HuH-7.5 (cell line): ENCODE measurements at places on chromosomes 6 and 20.
A peak's percentile ranks its signal among the peaks of the same experiment; 100 is the strongest.

DNA sequence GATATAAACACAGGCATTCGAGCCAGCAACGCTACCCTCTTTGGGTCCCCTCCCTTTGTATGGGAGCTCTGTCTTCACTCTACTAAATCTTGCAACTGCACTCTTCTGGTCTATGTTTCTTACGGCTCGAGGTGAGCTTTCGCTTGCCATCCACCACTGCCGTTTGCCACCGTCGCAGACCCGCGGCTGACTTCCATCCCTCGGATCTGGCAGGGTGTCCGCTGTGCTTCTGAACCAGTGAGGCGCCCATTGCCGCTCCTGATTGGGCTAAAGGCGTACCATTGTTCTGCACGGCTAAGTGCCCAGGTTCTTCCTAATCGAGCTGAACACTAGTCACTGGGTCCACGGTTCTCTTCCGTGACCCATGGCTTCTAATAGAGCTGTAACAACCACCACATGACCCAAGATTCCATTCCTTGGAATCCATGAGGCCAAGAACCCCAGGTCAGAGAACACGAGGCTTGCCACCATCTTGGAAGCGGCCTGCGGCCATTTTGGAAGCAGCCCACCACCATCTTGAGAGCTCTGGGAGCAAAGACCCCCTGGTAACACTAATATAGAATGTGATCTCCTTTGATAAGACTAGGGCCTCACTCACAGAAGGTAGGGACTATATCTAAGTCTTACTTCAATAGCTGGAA lies 973 bp downstream of the UBD start:
- DNase-seq: no peak

- DNase-seq: no peak
These were observed 26.1 kb upstream of the CD83 start for GRCh38 chr6:14091339-14091978.

DNA sequence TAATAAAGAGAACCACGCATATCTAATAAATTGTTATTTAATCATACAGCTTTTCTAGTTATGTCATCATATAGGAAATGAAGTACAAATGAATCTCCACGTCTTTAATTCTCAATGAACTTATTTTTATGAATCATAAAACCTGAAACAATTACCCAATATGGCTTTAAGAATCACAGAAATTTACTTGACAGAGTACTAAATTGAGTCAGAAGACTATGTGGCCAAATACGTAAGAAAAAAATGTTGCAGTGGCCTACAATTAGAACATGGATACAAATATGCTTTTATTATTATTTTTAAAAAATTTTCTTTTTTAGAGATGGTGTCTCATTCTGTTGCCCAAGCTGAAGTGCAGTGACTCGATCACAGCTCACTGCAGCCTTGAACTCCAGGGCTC lies 584.7 kb upstream of the SLC35B3 start:
- no peak for DNase-seq

- DNase-seq: no peak
These were observed 129.0 kb downstream of the EDN3 start for GRCh38 chr20:59429396-59429795.

DNA sequence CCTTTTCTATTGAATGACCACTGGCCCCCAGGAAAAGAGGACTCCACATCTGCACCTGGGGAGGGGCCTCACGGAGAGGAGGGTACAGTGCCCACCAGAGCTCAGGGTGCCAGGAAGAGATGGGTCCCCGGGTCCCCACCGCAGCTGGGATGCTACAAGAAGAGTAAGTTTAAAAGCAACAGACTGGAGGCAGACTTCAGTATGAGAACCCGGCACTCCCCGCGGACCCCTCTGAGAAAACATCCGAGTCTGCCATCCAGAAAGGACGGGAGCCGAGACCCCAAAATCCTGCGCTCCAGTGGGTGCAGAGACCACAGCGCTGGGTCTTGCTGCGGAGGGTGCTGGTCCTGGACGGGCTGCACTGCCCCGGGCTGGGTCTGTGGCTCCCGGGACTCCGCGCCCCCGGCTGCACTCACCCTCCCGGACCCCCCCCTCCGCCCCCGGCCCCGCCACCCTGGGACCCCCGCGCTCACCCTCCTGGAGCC lies 350 bp downstream of the HELZ2 start:
- no peak for DNase-seq

DNA sequence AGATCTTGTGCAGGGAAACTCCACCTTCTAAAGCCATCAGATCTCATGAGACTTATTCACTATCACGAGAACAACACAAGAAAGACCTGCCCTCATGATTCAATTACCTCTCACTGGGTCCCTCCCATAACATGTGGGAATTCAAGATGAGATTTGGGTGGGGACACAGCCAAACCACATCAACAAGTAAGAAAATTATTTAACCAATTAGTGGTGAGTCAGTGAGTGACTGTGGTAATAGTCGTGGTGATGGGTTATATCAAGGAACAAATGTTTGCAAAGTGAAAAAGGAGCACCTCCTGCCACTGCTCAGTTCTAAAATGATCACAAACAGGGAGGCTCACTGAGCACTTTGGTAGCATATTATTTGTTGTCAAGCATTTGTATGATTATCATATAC lies 20.6 kb downstream of the EPM2A start:
- no peak for DNase-seq

DNA sequence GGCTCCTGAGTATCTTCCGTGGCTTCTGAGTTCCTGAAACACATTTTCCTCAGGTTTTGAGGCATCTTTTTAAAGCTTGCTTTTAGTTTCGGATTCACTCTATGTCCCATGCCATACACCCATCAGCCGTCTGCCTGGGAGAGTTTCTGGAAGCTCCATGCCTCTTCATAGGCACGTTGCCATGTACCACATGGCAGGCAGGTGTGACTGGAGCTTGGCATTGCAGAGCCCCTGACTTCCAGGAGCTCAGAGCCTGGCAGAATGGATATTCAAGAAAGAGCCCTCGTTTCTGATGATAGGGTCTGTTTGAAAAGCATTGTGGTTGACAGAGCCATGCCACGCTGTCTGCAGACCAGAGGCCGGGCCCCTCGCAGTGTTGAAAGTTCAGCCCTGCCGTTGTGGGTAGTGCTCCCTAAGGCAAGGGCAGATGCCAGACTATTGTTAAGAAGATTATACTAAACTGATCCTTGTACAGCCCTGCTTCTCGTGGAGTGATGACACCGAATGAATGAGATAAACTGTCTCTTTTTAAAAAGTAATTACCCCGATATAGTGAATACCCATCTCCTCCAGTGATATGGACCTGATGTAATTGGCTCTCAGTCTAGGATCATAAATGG lies 100.0 kb downstream of the RPP40 start:
- no peak for DNase-seq

GRCh38 chr6:155147958-155148663 lies 115.7 kb upstream of the CLDN20 start:
- DNase-seq: no peak

DNA sequence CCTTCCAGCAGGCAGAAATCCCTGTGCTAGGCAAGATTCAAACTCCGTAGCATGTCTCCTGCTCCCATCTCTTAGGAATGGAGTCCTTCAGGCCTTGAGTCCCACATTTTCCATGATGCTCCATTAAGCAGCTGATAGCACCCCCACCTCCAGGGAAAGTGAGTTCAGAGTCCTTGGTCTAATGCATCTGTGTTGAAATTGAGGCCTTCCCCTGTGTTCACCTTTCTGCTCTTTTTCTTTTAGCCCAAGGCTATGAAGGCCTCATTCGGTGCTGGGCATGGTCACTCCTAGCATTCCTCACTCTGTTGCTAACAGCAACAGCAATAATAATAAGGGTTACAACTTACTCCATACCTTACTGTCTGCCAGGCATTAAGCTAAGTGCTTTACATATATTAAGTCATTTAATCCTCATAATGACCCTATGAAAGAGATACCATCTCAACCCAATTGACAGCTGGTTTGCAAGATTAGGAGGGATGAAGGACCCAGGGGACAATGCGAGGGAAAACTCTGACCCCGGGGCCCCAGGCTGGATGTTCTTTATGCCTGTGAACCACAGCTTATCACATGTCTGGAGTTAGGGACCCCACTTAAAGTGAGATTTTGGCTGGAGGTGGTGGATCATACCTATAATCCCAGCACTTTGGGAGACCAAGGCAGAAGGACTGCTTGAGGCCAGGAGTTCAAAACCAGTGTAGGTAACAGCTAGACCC lies 17.5 kb upstream of the PANK2 start:
- DNase-seq: no peak

- DNase-seq: no peak
These were observed 191.5 kb downstream of the CDH4 start for GRCh38 chr20:61443443-61444126.

DNA sequence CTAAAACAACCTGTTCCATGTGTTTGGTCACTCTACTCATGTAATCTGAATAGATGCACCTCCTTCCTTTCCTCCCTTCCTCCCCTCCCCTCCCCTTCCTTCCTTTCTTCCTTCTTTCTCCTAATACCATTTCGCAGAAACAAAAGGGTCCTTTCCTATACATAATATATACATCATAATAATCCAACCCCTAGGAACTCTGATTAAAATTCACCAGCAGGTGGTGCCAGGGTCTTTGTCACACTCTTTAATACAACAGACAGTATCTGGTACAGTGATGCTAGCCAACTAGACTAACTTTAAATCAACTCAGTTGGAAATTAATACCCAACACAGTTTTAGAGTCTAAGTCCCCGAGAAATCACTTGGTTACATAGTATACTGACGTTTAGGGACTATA lies 181.2 kb upstream of the SHLD1 start:
- peak; percentile 16 for DNase-seq

GRCh38 chr20:21181028-21181427 lies 55.1 kb downstream of the KIZ start:
- DNase-seq: no peak

- DNase-seq: no peak
These were observed 146.4 kb upstream of the GGTLC1 start for GRCh38 chr20:24134930-24135329.

DNA sequence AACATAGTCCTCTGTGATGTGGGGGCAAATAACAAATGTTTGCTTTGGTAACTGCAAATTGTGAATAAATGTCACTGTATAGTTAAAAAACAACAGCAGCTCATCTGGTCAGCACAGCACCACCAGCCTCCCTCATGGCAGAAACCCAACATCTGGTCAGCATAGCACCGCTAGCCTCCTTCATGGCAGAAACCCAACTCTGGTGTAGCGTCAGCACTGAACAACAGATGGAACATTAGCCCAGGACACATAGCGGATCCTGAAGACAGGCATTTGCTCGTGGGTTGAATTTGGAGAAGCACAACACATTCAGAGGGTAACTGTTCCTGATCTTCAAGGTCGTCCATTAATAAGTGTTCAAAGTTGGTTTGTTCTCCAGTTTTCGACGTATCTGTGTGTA lies 265.9 kb downstream of the DLL1 start:
- no peak for DNase-seq

DNA sequence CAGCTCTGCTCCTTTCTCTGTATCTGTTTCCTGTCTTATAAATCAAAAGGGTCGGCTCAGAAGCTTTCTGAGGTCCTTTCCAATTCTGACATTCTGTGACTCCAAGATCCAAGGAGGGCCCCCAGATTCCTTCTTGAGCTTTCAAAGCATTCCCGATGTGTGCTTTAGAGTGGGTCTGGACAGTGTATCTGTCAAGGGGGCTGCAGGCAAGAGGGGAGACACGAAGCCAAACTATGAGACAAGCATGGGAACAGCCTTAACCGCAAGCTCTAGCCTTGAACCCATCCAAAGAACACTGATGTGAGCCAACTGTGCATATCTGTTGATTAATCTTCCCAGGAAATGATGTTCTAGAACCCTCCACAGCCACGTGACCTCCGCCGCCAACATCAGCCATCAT lies 73.8 kb downstream of the TSHZ2 start:
- DNase-seq: no peak

DNA sequence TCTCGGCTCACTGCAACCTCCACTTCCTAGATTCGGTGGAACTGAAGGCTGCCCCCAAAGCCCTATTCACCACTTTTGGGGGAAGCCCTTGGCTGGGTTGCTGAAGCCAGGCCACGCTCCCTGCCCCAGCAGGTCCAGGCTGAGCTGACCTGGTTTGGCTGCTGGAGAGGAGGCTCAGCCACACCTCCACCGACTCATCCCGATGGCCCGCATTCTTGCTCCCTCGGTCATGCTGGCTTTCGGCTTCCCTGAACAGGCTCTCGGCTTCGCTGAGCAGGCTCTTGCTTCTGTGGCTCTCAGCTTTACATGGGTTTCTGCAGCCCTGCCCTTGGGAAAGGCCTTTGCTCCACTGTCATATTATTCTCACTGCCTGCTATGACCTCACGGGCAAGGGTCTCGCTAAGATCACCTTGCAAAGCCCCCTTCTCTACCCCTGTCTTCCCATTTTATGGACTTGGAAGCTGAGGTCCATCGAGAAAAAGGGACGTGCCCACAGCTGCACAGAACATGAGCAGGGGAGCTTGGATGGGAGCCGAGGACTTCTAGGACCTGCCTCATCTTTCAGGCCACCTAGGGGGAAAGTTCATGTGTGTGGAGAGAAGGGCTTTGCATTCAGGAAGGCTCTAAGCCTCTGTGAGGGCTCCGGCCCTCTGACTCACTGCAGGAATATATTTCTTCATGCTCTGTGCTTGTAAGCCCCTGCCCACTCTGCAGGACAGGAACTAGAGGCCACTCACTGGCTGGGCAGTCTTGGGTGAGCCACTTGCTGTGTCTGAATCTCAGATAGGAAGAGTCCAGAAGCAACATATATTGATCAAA lies 15.6 kb downstream of the ARHGAP40 start:
- DNase-seq: no peak

DNA sequence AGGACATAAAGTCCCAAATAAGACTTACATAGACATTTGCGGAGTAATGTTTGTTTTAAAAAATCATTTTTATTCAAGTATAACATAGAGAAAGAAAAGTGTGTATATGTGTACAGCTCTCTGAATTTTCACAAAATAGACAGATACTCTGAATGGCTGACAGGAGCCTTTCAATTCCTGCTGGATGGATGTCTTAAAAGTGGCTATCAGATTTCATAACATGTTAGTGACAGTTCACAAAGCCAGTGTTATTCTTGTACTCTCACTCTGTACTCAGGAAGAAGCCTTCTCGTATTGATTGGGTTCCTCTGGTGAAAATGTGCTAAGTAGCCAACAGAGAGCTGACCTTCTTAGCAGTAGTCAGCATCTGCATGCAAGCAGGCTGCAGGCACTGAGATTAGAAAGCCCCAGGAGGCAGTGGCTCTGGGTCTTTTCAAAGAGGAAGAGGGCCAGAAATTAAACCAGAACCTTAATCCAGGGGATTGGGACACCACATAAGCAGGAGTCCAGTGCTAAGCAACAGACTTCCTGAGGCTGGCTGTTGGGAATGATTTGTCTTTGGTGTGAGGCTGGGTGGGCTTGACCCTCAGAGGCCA lies 19.7 kb downstream of the SLC17A4 start:
- DNase-seq: no peak

DNA sequence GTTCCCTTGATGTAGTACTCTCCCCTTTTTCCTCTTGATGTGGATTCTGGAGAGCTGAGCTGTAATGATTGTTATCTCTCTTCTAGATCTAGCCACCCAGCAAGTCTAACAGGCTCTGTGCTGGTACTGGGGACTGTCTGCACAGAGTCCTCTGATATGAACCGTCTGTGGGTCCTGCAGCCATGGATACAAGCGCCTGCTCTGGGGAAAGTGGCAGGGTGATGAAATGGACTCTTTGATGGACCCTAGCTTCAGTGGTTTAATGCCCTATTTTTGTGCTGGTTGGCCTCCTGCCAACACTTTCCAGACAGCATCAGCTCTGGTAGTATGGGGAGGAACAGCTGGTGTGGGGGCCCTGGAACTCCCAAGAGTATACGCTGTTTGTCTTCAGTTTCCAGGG lies 216.3 kb downstream of the ADGRG6 start:
- DNase-seq: no peak
